Activated CD8-positive, alpha-beta memory T cell treated with anti-CD3 and anti-CD28 coated beads for 24 hours (primary cell): ENCODE measurements at places on chromosomes 1 and 21.

- DNase-seq, result no peak
These were observed 85.6 kb downstream of the PAX7 start for GRCh38 chr1:18716112-18716784.

DNA sequence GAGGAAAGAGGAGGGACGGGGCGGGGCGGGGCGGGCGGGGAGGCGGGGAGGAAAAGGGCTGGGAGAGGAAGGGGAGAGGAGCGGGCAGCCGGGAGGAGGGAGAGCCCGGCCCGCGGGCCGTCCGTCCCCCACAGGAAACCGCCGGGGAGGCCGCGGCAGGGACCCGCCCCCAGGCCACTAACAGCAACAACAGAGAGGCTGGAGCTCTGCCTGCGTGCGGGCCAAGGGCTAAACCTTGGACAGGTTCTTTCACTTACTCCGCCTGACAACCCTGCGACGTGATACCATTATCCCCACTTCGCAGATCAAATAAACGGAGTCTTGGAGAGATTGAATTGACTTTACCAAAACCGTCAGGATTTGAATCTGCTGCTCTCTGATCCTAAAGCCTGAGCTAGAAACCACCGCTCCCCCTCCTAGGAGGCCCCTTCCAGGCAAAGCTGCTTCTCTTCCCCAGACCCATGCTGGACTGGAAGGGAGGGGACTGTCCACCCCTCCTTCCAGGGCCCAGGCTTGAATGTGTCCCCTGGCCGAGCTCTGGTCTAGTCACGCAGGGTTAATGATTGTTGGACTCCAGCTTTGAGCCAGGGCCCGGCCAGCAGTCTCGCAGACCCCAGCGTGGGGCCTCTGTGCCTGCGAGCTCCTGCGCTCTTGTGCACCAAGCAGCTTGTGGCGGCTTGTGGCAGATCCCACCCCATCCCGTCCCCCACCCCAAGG, at the start of gene EVA1B:
TSS of gene EVA1B (minus strand) at position 10 of the 717 bp plus-strand sequence. CDS start 608 bp downstream, outside the sequence.
- DNase-seq, result peak; percentile 77

- no peak for DNase-seq
These were observed 55.9 kb downstream of the RRAGC start for GRCh38 chr1:38803647-38804046.

- no peak for DNase-seq
These were observed 18.4 kb downstream of the JUN start for GRCh38 chr1:58765441-58765840.

DNA sequence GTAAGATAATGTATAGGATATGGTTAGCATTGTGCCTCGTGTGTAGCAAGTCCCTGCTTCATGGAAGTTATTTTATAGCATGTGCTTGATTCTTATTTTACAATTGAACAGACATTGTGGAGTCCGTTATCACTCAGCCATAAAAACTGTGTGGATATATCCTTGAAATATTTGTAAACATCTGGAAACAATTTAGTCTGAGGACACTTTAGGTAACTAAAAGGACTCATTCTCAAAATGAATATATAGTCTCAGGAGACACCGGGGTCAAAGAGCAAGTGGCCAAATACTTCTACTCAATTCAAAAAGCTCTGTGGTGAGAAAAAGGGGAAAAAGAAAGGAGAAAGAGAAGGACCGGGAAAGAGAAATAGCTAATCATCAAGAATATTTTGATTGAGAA, 23.7 kb downstream of the PRRX1 start:
- no peak for DNase-seq

DNA sequence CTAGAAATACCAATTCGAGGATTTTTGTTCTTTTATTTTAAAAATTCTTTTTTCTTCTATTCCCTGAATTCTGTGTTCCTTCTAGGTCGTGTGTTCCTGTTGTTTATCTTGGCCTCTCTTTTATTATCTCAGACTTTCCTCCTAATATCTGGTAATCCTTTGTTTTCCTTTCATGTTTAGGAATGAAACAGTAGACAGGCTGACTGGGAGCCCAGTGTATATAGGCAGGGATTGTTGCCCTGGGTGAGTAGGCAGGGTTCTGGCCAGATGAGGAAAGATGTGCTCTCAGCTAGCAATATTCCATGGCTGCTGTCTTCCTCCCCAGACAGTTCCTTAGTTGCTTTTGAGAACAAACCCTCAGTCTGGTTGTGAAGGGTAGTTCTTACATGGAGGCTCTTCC, 161.8 kb upstream of the PDE4B start:
- DNase-seq, result no peak

- DNase-seq, result no peak
These were observed 190.1 kb downstream of the HLX start for GRCh38 chr1:221069178-221069903.

GRCh38 chr1:17156108-17156507, 36.9 kb upstream of the PADI2 start:
- no peak for DNase-seq

- DNase-seq, result no peak
These were observed 49.6 kb upstream of the IRF2BP2 start for GRCh38 chr1:234659538-234659937.

DNA sequence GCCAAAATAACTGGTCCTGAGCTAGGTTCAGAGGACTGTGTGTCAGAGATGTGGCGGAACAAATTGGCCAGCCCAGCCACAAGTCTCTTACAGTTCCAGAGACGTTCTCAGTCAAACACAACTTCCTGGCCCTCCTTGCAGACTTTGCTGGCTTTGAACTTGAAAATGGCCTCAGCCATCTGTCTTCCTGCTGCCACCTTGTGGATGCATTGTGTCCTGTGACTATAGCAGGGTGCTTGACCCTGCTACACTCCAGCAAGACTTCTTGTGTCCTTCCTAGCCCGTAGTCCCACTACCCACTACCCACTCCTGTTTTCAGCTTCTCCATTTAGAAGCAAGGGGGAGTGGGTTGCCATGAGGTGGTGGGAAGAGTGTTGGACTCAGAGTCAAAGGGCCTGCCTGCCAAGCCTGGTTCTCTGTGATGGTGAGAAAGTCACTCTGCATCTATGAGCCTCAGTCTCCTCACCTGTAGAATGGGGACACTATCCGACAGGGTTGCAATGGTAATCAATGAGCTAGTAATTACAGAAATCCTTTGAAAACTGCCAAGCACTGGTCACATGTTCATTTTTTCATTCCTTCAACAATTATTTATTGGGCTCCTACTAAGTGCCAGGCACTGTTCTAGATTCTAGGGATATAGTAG, 109.9 kb downstream of the IGSF21 start:
- no peak for DNase-seq

- DNase-seq, result no peak
These were observed 53.0 kb downstream of the CRB1 start for GRCh38 chr1:197320991-197321531.

DNA sequence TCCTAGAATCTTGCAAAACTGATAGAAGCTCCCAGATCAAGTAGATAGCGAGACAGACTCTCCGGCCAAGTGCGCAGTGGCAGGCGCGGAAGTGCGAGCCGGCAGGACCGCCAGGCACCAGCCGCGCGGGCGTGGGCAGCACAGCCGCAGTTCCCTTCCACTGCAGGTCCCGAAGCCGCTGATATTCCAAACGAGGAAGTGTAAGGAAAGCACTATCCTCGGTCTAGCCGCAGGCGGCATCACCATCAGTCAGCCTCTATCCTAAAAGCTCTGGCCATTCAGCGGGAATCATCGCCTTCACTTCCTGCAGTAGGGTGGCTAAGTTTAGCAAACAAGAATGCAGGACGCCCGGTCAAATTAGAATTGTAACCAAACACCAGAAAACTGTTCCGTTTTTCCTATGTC, 710 bp downstream of the GLRX2 start:
- peak; percentile 70 for DNase-seq

GRCh38 chr1:15657021-15657420, 27.1 kb upstream of the PLEKHM2 start:
- no peak for DNase-seq

GRCh38 chr1:40532844-40533424, 1.5 kb downstream of the ZNF684 start:
- DNase-seq, result no peak

DNA sequence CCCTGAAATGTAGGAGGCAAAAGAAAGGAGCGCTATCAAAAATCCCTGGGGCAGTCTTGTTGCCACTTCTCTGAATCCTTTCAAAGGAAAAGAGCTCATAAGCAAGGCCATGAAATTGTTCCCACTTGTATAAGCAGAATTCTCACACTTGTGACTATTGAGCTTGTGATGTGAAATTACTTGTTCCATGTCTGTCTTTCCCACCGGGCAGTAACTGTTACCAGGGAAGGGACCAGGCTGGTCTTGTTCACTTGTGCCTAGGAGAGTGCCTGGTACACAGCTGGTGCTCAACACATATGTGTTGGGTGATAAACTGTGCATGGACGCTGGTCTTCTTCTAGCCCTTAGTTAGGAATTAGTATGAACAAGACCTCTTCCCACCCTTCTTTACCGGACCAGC, 150.6 kb downstream of the CDC7 start:
- no peak for DNase-seq

GRCh38 chr1:25197982-25198662, 34.2 kb downstream of the SYF2 start:
- no peak for DNase-seq

GRCh38 chr1:34199927-34200326, 23.2 kb downstream of the C1orf94 start:
- no peak for DNase-seq

DNA sequence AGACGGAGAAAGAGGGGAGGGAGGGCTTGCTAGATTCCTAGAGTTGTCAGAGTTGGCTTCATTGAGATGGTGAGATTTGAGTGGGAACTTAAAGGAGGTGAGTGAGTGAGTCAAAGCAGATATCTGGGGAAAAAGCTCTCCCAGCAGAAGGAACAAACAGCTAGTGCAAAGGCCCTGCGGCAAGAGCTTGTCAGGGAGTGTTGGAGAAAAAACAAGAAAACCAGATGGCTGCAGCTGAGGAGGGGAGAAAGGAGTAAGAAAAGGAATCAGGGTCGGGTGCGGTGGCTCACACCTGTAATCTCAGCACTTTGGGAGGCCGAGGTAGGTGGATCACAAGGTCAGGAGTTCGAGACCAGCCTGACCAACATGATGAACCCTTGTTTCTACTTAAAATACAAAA, 40.3 kb upstream of the SPOCD1 start:
- DNase-seq, result no peak

DNA sequence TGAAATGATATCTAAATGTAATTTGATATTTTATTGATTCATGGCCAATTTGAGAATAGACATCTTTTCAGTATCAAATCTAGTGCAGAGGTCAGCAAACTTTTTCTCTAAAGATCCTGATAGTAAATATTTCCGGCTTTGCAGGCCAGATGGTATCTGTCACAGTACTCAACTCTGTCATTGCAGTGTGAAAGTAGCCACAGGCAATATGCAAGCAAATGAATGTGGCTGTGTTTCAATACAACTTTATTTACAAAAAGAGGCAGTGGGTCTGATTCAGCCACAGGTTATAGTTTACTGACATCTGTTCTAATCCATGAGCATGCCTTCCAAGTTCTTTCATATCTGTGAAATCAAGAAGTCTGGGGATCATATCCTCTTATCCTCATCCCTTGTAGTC, 221.2 kb downstream of the PRDM2 start:
- DNase-seq, result no peak

- no peak for DNase-seq
These were observed 83.5 kb downstream of the SPATA46 start for GRCh38 chr1:162293073-162293692.

- DNase-seq, result no peak
These were observed 244.4 kb downstream of the AKT3 start for GRCh38 chr1:243605604-243606003.

DNA sequence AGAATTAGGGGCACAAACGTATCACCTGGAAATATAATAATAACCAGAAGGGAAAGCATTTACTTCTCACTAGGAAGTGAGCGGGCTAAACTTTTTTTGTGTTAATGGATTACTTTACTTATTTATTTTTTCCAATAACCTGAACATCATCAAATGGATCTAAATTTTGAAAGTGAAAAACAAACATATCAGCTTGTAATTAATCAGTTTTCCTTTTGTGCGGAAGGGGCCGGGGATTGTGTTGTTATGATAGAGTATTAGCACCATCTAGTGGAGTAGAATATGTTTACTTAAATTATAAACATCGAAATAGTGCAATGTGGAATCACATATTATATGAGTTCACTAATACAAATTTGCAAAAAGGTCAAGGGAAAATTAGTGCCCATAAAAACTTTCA, 9.0 kb downstream of the CFH start:
- no peak for DNase-seq

GRCh38 chr1:183023146-183023600, at the start of gene LAMC1:
TSS of gene LAMC1 (plus strand) at chr1:183023420. CDS start at chr1:183023717, 297 bp downstream.
- peak; percentile 58 for DNase-seq

GRCh38 chr1:182084487-182085316, 23.2 kb upstream of the ZNF648 start:
- peak; percentile 89 for DNase-seq

DNA sequence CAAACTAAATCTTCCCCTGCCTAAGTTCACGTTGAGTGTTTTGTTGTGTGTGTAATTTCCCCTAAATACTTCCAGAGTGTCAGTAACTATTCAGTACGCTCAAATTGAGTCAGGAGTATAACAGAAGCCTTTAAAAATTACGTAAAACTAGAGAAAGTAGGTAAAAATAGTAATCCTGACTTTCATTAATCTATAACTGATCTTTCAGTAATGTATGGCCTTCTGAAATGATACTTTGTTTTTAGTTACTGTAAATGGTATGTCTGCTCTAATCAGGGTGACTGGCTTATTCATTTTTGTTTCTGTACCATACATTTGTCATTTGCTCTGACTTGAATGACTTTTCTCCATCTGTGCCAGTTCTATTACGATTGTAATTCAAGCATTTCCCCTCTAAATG, 29.4 kb downstream of the MIER1 start:
- DNase-seq, result no peak

DNA sequence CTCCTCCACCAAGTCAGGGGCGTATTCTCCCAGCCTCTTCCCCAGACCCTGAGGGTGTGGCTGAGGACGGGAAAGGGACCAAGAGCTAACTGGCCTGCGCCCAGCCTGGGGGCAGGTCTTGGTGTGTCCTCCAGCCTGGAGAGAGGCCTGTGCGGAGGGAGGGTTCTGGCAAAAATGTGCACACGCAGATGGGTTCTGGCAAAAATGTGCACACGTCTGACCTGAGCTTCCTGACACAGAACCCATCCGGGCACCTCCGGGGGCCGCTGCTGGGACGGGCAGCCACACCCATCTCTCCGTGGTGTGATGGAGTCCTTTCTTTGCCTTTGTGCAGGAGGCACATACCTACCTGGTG, 23.1 kb upstream of the PKP1 start:
- no peak for DNase-seq

DNA sequence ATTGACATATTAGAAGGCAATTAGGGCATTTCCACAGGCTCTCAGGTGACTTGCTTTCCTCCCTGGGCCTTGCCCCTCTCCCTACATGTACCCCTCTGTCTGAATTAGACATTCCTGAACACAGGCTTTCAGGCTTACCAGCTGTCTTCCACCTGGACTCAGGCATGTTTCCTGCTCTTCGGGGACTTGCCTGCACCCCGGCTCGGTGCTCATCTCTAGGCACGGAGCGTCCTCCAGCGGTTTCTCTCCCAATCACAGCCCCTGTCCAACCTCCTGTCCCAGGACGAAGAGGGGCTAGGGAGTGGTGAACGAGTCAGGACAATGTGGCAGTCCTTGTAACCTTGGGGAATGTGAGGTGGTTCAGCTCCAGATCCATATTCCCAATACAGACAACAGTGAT, 4.2 kb downstream of the PROK1 start:
- DNase-seq, result no peak
